ENCODE measurements at places on chromosomes 16 and 17.
A peak's percentile ranks its signal among the peaks of the same experiment; 100 is the strongest.

DNA sequence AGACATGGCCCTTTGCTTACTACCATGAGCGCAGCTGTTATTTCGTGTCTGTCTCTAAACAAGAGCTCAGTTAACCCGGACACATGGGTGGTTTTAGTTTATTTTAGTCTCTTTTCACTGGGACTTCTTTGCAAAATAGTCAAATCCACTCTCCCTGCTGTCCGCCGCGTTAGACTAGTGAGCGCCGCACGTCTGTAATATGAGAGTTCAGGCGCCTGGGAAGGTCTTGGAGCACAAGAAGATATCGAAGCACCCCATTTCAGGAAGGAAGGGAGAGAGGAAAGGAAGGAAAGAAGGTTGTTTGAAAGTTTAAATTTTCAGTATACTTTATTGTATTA, 111.0 kb upstream of the CHMP6 start:
- no peak for DNase-seq

DNA sequence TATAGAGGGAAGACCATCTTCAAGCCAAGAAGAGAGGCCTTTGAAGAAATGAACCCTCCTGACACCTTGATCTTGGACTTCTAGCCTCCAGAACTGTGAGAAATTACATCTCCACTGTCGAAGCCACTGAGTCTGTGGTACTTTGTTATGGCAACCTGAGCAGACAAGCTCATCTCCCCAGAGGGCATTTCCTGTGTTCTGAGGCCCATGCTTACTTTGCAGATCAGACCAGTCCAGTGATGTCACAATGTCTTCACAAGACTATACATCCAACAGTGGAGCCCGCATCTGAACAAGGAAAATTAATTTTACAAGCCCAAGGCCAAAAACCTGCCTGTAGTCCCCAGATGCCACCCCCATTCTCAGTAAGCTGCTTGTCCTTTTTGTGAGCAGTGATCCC, 14.8 kb upstream of the C17orf113 start:
- DNase-seq: no peak

GRCh38 chr16:69037373-69038160, 67.9 kb upstream of the HAS3 start:
- DNase-seq: no peak

- no peak for DNase-seq
These were observed 1.9 kb downstream of the ADAM11 start for GRCh38 chr17:44760474-44761308.

DNA sequence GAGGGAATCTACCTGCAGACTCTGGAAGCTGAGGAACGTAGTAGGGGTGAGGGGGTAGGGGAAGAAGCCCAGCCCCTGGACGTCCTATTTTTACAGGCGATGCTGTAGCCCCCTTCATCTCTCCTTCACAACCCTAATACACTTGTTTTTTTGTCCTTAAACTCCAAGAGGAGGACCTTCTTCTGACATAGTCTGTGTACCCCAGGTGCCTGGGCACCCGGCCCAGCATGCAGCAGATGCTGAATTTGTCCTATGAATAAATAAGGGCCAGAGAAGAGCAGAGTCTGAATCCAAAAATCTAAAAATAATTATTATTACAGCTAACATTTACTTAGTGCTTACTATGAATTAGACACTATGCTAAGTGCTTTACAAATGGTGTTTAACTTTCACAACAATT, 5.1 kb downstream of the KIF18B start:
- DNase-seq: no peak

DNA sequence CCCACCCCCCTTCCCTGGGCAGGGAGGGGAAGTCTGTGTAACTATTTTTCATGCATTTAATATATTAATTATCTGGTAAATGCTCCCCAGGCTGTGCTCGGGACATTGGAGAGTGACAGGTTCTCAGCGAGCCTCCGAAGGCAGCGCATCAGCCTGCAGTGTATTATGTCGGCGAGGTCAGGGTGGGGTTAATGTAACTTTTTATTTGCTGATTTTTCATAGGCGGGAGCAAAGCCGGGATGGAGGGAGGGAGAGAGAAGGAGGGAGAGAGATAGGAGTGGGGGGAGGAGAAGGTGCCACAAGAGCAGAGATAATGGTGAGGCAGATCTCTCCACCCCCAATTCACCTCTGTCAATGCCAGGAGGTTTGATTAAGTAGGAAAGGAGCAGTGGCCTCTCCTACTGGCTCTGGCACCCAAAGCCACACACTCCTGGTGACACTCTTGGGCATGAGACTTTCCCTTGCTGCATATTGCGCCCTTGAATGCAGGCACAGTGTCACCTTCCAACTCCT, 104.0 kb downstream of the MRM1 start:
- DNase-seq: no peak

- DNase-seq: no peak
These were observed 133.2 kb upstream of the SOX9 start for GRCh38 chr17:71987634-71988033.

- DNase-seq: no peak
These were observed 58.0 kb downstream of the AIPL1 start for GRCh38 chr17:6376931-6377361.

GRCh38 chr17:4195306-4195705, 52.3 kb downstream of the CYB5D2 start:
- DNase-seq: no peak

DNA sequence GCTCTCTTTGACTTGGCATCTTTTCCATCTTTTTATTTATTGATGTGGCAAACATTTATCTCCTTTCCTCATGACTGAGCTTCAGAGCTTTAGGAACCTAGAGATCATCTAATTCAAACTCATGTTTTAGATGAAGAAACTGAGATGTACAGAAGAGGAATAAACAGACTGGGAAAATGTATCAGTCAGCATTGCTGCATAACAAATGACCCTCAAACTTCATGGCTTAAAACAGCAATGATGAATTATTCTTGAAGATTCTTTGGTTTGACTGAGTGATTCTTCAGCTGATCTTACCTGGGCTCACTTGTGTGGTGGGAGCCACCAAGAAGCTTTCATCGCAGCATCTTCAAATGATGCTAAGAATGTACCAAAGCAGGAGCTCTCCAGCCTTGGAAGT, 44.0 kb upstream of the IRF8 start:
- DNase-seq: no peak

- no peak for DNase-seq
These were observed 1.3 kb downstream of the PSMD12 start for GRCh38 chr17:67364847-67365737.

DNA sequence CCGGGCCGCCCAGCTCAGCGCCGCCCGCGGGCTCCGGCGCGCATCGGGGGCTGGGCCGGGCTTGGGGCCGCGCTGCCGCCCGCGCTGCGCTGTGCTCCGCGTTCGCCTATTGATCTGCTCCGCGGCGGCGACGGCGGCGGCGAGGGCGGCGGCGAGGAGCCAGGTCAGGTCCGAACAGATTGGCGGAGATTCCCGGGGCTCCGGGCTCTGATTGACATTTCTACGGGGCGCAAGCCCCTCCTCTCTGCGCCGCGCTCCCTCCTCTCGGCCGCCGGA, 559 bp downstream of the IRX3 start:
- DNase-seq: no peak

DNA sequence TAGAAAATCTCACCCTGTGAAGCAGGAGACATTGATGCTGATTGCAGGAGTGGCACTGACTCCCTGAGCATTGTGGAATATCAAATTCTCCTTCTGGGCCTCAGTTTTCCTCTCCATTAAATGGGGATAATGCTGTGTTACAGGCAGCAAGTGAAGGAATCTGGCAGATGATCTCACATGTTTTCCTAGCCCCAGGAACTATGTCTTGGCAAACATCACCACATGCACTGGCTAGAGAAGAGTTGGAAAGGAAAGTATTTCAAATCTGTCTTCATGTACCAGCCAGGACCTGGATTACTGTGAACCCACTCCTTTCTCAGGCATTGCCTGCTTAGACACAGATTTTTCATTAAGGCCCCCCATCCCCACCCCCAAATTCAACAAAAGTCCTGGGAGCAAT, 13.6 kb upstream of the CCL8 start:
- DNase-seq: no peak

GRCh38 chr16:4364196-4365013, 7.2 kb upstream of the VASN start:
- no peak for DNase-seq

DNA sequence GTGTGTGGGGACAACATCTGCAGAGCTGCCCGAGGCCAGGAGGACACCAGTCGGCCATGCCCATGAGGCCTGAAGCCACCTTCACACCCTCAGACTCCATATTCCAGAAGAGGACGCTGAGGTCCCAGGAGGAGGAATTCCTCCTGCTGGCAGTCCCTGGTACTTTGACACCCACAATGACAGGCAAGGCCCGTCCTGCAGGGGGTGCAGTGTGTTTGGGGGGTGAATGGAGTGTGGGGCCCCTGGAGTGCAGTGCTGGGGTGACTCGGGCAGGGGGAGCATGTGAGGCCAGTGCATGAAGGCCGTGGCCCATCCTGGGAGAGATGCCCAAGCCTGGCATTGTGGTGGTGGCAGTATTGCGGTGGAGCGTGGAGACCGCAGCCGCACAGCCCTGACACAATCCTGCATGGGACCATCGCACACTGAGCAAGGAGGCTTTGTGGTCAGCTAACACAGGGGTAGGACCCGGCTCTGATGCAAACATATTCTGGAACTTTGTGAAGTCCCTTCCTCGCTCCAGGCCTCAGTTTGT, 52.2 kb downstream of the ZDHHC7 start:
- no peak for DNase-seq

GRCh38 chr17:28744972-28745785, 1.4 kb downstream of the TRAF4 start:
- DNase-seq: peak; percentile 26

Measured in NCI-H1417 (cell line).